ENCODE measurements at places on chromosomes 16 and 17.

DNA sequence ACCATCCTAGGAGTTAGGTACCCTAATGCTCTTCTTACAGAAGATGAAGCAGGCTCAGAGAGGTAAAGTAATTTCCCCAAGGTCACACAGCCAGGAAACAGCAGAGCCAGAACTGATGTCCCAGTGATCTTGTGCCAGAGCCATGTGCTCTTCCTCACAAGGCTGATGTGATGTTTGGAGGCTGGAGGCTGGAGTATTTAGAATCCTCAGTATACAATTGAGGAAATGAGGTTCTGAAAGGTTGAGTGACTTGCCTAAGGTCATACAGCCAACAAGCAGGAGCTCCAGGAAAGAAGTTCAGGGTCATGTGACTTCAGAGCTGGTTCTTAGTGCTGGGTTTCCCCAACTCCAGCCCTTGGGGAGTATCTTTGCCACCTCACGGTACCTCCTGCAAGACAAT is 18.5 kb downstream of the ITPRIPL2 start:
- DNase-seq: no peak

- DNase-seq: no peak
These were observed 27.2 kb downstream of the ARHGAP27 start for GRCh38 chr17:45405250-45406086.

- DNase-seq: no peak
These were observed 741 bp upstream of the GRB2 start for GRCh38 chr17:75406222-75406615.

- DNase-seq: peak; percentile 97
These were observed 4.2 kb downstream of the METRNL start for GRCh38 chr17:83083368-83084201.

GRCh38 chr17:16987066-16987829 is 15.3 kb upstream of the TNFRSF13B start:
- no peak for DNase-seq

DNA sequence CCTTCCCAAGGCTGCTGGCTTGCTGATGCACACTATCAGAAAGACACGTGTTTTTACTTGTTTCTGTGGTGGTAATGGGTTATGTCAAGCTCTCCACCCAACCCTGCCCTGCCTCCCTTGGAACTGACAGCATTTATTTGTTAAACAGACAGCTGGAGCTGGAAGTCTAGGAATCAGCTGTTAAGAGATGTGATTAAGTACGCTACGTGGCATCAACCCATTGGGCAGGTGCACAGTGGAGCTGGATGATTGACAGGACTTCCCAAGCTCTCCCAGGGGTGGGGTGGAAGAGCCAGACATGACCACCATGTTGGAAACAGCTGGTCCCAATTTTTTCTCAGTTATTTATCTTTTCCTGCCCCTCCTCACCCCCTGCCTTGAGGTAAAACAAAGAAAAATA is 49.4 kb downstream of the ADAMTS18 start:
- DNase-seq: no peak

DNA sequence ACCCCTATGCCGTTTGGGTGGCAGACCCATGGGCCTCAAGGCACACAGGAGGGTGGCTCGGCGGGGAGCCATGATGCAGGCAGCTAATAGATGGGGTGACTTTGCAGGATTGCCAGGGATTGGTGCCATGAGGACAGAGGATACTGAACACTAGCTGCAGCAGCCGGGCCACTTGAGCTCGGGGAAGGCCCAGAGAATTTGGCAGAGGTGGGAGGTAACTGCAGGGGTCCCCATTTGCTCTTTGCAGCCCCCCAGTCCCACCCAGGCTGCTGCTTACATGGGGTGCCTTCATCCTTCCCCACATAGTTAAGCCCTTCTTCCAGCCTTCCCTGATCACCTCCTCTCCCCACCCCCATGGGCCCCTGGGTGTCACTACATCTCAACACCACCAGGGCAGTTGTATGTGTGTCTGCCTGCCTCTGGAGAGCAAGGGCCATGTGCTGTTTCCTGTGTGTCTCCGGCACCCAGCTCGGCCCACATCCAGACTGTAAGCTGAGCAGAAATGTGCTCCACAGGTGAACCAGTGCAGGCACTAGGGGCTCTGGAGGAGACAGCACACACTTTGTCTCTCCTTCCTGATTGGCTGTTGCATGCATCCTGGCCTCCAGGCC is 52.0 kb downstream of the SREBF1 start:
- DNase-seq: no peak

DNA sequence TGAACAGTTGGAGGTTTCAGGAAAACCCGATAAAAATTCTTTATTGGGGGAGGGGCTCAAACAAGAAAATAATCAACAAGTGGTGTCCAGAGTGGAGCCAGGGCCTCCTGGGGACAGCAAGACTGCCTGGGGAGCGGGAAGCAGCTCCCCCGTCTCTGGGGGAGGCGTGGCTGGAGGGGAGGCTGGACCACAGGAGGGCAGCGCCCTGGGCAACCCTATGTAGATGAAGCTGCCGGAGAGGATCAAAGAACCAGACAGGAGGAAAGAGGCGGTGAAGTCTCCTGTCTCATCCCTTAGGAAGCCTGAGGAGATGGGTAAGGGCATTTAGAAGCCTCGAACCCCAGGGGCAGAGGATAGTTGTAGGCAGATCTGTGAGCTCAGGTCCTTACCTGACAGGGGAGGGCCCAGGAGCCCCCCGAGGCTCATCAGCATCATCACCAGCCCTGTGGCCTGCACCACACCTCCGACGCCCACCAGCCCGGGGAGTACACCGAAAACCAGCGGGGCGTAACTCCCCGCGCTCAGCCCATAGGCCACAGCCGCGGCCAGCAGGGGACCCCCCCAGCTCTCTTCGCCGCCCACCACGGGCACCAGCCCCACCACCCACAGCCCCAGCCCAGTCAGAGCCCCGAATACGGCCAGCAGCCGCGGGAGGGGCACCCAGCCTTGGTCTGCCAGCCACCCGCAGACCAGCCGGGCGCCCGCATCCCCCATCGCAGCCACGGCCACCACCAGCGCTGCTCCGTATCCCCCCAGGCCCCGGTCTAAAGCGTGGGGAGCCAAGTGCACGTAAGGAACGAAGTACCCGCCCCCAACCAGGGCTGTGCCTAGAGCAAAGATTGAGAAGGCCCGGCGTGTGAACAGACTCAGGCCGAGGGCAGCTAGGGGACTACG is 2.0 kb downstream of the SLC16A11 start:
- no peak for DNase-seq

DNA sequence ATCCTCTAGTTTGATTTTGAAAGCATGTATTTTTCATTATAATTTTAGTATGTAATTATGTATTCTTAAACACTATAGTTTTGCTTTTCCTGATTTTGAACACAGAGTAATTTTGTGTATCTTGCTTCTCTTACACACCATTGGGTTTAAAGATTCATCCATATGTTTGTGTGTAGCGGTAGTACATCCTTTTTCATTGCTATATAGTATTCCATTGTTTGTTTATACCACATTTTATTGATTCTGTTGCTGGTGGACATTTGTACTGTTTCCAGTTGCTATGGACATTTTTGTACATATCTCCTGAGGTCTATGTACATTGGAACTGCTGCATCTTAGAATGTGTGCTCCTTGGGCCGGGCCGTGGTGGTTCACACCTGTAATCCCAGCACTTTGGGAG is 20.5 kb upstream of the LASP1NB start:
- no peak for DNase-seq

GRCh38 chr16:88624977-88625576 is 13.3 kb upstream of the IL17C start:
- DNase-seq: no peak
